Cortex of kidney (tissue), 1 donor: ENCODE measurements at places on chromosomes 1 and 21.

DNA sequence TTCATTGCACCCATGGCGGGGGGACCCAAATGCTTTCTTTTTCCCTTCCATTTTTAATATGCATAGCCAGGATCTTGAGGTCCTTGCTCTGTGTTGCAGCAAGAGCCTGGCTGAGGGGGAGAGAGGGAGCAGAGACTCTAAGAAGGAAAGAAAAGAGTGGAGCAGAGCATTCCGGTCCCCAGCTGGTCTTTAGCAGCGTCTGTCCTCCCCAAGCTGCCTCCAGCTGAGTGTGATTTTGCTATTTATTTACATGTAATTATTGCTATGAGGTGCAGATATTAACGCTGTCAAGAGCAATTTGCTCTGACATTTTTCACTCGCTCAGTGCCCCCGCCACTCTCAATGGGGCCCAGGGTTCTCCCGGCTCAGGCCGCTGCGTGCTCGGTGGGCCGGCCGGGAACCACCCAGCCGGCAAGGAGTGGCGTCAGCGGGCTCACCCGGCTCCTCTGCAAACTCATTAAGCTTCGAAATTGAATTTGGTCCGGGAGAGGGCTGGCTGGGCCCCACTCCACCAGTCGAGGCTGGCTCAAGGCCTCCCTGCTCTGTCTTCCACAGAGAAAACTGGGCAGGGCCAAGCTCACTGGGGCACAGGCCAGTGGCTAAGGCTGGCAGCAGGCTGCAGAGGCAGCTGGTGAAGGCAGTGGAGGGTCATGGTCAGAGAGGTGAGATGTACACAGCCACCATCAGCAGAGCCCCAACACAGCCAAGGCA lies 93.2 kb downstream of the PAX7 start:
- DNase-seq: no peak

GRCh38 chr1:159664247-159664646 lies 50.1 kb downstream of the CRP start:
- no peak for DNase-seq

DNA sequence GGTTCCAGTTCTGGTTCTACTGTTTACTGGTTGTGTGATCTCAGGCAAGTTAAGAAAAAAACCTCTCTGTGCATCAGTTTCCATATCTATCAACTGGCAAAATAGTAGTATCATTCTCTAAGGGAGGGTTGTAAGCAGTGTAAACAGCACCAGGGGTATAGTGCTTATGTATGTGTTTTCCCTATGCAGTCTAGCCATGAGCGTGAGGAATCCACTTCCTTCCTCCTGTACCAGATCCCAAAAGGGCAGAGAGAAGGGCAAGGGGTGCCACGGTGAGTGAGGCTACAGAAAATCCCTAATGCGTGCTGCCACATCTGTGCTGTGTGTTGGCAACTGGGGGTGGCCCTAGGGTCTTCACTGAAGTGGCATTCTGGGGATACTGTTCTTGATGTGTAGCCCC lies 18.4 kb upstream of the RNF19B start:
- no peak for DNase-seq

GRCh38 chr1:74199504-74199903 lies 1.5 kb downstream of the FPGT start:
- DNase-seq: no peak

- no peak for DNase-seq
These were observed 22.2 kb downstream of the SPSB1 start for GRCh38 chr1:9314711-9315379.

DNA sequence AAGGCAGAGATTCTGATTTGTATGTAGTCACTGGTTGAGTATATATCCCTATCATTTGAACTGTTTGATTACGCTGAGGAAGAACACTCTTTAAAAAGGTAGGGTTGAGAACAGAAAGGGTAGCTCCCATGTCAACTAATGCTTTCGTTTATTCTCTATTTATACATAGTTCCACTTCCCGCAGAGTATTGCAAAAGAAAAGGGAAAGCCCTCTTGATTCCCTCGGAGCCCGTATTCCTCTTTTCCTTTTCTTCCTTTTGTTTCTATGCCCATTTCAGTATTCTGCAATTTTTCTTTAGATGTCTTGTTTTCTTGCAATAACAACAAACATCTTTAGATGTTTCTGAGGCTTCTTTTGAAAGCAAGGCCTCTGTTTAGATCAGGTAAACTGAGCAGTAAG lies 78.2 kb downstream of the DNTTIP2 start:
- DNase-seq: no peak

GRCh38 chr1:172646653-172647052 lies 12.2 kb upstream of the FASLG start:
- DNase-seq: no peak

- DNase-seq: no peak
These were observed 130.8 kb downstream of the HMCN1 start for GRCh38 chr1:185864889-185865517.

- DNase-seq: no peak
These were observed 76.9 kb downstream of the DDX20 start for GRCh38 chr1:111832521-111833155.

- no peak for DNase-seq
These were observed 22.3 kb upstream of the TMEM222 start for GRCh38 chr1:27299385-27300271.

DNA sequence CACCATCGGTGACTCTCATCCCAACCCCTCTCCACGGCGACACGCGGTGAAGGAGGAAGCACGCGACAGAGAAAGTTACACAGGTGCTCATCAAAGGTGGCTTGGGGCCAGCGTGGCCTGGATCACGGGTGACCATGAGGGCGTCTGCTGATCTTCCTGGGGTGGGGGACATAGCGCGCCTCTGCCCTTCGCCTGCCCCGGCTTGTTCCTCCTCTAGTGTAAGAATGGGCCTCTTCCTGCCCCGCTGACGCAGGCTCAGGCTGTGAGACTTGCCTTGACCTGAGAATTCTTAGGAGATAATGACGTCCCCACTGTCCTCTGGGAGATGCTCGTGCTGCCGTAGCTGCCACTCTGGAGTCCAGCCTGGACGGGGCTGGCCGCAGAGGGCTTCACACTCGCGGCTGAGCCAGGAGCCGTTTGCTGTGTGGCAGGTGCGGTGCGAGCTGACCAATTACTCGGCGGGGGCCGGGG lies 39.0 kb upstream of the TMEM52 start:
- DNase-seq: no peak

GRCh38 chr1:25616987-25617624 lies 515 bp downstream of the MAN1C1 start:
- DNase-seq: no peak

- DNase-seq: no peak
These were observed 145.5 kb downstream of the CTH start for GRCh38 chr1:70556541-70556940.

DNA sequence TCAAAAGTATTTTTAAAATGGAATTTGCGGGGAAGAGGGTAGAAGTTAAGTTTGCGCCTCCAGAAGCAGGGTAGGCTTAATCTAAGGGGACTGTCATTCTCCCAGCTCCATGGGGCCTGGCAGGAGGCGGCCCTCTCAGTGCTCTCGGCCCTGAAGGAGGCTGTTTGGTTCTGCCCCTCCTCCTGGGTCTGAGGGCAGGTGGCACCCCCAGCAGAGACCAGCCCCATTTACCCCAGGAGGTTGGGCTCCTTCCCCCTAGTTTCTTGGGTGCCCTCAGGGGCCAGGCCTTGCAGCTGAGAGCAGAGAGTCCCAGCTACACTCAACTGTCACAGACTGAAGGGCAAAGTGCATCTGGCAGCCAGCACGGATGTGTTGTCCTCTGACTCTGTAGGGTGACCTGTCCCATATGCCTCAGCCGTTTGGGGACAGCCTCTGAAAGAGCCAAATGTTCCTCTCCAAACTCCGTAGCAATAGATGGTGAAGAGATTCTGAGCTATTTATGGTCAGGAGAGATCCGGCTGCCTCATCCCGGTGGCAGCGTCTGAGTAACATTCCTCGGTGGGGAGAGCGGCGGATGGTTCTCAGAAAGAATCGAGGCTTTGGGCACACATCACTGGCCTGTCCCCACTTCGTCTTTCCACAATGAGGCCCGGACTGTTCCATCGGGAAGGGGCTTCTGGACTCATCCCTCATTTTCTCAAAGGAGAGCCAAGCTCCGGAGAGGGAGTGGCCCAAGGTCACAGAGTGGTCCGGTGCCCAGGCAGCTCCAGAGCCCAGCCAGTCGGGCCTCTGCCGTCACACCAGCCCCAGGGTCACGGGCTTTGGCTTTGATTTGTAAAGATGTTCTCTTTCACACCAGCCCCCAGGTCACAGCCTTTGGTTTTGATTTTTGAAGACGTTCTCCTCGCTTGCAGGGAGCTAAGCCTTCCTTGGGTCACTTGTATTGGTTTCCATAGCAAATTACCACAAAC lies 424.2 kb upstream of the VAMP3 start:
- no peak for DNase-seq

GRCh38 chr1:119924948-119925898 lies 28.9 kb upstream of the ADAM30 start:
- DNase-seq: no peak

DNA sequence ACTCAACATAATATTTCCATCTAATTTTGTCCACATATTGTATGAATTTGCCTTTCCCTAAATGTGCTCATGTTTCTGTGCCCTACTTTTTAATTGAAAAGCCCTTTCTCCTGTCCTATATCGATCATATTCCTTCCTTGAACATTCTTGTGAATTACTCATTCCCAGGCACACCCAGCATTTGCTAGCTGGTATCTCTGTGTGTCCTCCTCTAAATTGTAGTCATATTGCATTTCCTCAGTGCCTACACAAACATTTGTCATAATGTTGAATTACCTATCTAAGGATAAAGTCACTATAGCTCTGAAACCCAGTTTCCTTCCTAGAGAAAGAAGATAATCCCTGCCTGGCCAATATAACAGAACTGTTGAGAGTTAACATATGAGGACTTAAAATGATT lies 39.6 kb upstream of the TBX15 start:
- no peak for DNase-seq

DNA sequence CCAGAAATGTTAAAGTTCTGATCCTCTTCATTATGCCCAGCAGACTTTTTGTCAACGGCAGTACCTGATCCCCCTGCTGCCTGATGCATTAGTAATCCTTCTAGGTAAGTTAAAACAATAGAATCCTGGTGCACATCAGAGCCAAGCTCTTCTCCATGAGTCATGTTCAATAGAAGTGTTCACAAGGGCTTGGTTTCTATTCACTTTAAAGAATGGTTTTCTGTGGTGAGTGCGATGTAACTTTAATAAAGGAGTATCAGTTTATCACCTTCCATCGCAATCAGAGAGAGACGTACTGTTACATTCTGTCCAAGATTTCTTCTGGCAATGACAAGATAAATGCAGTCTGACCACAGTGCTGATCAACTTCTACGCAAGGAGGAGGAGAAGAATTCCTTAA lies 96.8 kb downstream of the NRIP1 start:
- DNase-seq: no peak

- no peak for DNase-seq
These were observed 109.4 kb downstream of the NAV1 start for GRCh38 chr1:201648066-201648906.

GRCh38 chr1:85467929-85468540 lies 3.1 kb upstream of the DDAH1 start:
- no peak for DNase-seq

DNA sequence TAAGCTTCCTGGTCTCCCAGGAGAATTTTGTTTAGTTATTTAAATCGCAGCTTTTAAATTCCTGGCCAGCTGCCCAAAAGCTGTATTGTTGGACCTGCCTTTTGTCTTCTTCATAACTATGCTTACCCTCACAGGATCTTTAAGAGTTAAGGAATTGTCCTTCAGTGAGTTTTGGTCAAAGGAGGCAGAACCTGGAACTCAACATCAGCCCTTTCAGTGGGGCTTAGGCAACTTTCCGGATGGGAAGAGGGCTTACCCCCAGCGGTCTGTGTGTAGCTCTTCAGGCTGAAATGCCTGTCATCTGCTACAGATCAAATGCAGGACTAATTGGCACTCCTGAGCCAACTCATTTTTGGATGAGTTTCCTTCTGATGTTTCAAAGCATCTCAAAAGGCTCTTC lies 402.6 kb downstream of the SIPA1L2 start:
- no peak for DNase-seq

- DNase-seq: no peak
These were observed 117.3 kb downstream of the PSMG1 start for GRCh38 chr21:39065917-39066316.

DNA sequence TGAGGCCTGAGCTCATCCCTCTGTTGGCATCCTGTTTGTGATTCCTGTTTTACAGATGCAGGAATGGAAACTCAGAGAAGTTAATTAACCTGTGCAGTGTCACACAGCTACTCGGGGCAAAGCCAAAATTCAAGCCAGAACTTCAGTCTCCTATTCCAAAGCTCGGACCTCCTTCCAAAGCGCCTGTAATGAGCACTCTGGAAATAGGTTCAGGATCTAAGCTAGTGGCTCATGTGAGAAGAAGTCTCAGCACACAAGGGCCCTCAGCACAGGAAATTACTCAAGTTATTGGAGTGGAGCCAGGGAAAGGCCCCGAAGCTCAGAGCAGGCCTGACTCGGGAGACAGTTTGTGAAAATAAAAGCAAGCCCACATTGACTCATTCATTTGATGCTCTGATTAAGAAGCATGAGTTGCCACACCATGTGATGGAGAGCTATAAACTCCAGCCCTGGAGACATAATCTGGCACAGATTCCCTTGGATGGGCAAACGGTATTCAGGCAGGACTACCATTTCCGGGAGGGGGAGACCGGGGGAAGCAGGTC lies 50.6 kb upstream of the LYST start:
- DNase-seq: no peak

DNA sequence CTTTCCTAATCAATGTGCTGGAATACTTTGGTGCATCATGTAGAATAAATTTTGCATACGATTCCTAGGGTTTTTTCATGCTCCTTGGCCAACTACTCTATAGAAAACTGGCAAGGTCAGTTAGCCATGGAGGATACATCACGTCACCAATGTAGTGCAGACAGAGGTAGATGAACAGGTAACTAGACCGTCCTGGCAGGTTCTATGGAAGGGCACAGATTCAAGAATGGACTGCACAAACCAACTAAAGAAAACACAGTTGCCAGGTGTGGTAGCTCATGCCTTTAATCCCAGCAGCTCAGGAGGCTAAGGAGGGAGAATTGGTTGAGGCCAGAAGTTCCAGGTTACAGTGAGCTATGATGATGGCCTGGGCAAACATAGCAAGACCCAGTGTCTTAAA lies 9.9 kb downstream of the MTF1 start:
- no peak for DNase-seq

DNA sequence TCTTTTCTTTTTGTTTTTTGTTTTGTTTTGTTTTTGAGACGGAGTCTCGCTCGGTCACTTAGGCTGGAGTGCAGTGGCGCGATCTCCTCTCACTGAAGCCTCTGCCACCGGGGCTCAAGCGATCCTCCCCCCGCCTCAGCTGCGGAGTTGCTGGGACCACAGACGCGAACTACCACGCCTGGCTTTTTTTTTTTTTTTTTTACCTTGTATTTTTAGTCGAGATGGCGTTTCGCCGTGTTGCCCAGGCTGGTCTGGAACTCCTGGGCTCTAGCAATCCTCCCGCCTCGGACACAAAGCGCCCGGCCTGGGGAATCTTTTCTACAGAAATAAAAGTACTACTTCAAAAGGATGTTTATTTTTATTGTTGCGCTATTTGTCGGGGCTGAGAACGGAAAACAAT lies 1.1 kb upstream of the SETDB1 start:
- DNase-seq: no peak

DNA sequence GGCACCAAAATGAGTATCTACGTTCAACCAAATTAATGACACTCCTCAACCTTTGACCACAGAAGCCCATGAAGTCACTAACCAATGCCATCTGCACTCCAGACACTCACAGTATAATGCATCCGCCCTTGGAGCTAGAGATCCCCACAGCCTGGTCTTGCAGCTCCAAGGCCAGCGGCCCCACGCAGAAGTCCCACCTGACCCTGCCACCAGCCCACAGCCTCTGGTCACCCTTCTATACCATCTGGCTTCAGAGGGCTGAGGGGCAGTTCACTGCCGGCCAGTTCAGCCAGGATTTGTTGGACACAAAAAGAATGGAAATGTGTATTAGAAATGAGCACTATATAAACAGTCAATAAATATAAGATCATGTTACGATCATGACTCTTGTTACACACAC lies 211.2 kb downstream of the RRAGC start:
- DNase-seq: no peak
